ENCODE measurements at places on chromosomes 3 and 15. TPM values are rescaled to one million over a fixed set of nuclear protein-coding genes. Genes with fewer than 3 reads are reported as not detected.

Gene C3orf49
- total RNA-seq: not detected

Gene AEN
- total RNA-seq: 7.5 TPM

Gene HCN4
- total RNA-seq: 2.2 TPM

Gene MESP1
- total RNA-seq: 1.2 TPM

Gene MKRN3
- total RNA-seq: 34.4 TPM

Gene CLRN1
- 12.0 TPM for total RNA-seq

Gene A4GNT
- total RNA-seq: 0.33 TPM

Gene PRSS50
- total RNA-seq: 1.2 TPM

Gene SLC28A1
- total RNA-seq: 0.16 TPM

Gene ILDR1
- 0.99 TPM for total RNA-seq

Gene CSPG5
- 81.9 TPM for total RNA-seq

Gene CDHR4
- total RNA-seq: not detected

Gene IL20RB
- 0.38 TPM for total RNA-seq

Gene ARGFX
- total RNA-seq: not detected

Gene CPLX3
- total RNA-seq: 42.8 TPM

Gene SCN10A
- not detected for total RNA-seq

Gene AADACL2
- 1.3 TPM for total RNA-seq

Gene CNTN6
- total RNA-seq: 12.5 TPM

Gene SI
- total RNA-seq: not detected

Gene FOXB1
- total RNA-seq: not detected

Gene NAA80
- 5.5 TPM for total RNA-seq

Gene PPP2R3A
- total RNA-seq: 25.5 TPM

Gene CD47
- 180 TPM for total RNA-seq

Gene TIMP4
- 3.1 TPM for total RNA-seq

Gene NOX5
- 0.55 TPM for total RNA-seq

Gene GOLGA6L2
- total RNA-seq: not detected

Gene CPN2
- not detected for total RNA-seq

Gene MNS1
- total RNA-seq: 7.8 TPM

Gene GABRB3
- total RNA-seq: 44.0 TPM

Gene VIPR1
- total RNA-seq: 3.7 TPM

Gene CEMIP
- 4.0 TPM for total RNA-seq

Gene NANOGP8
- not detected for total RNA-seq

Gene MORC1
- not detected for total RNA-seq

Gene TLE3
- total RNA-seq: 189 TPM

Gene UROC1
- 0.11 TPM for total RNA-seq

Gene SPINK8
- total RNA-seq: not detected

Gene MYZAP
- 2.9 TPM for total RNA-seq

Gene GOLGA8T
- not detected for total RNA-seq

Gene BRK1
- 92.9 TPM for total RNA-seq

Gene NRROS
- 4.5 TPM for total RNA-seq

Gene GATA2
- 3.1 TPM for total RNA-seq

Gene UBAP1L
- 22.0 TPM for total RNA-seq

Gene CORO2B
- 43.0 TPM for total RNA-seq

Gene LYZL4
- not detected for total RNA-seq

Gene CLDN18
- total RNA-seq: not detected

Gene SLC22A14
- 0.16 TPM for total RNA-seq

Gene HAPLN3
- total RNA-seq: 17.2 TPM

Gene PPP4R2
- 125 TPM for total RNA-seq

Gene KLHL40
- 7.7 TPM for total RNA-seq

Gene RBM6
- 173 TPM for total RNA-seq

Gene HESX1
- total RNA-seq: 1.9 TPM

Gene LRTM1
- total RNA-seq: 22.9 TPM

Gene RHOV
- total RNA-seq: 7.2 TPM

Gene PXYLP1
- 35.0 TPM for total RNA-seq

Gene DAZL
- not detected for total RNA-seq

Gene ACKR4
- total RNA-seq: 6.6 TPM

All from camera-type eye (tissue), 1 donor.